Activated T-cell treated with anti-CD3 and anti-CD28 coated beads, Interleukin-2, amount 50 U/mL, for 24 hours (primary cell): ENCODE measurements at places on chromosomes 1 and 21.

GRCh38 chr1:223033658-223034057, 109.4 kb downstream of the TLR5 start:
- no peak for DNase-seq

DNA sequence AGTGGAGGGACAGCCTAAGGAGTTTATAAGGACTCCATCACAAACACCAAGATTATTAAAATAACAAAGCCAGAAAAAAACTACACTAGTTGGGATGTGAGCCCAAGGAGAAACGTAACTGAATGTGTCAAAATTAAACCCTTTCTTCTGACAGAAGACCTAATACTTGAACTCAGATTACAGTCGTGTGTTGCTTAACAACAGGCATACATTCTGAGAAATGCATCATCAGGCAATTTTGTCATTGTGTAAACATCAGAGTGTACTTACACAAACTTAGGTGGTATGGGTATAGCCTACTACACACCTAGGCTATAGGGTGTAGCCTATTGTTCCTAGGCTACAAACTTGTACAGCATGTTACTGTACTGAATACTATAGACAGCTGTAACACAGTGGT, 23.4 kb downstream of the DSTYK start:
- DNase-seq = no peak

GRCh38 chr1:12296623-12297022, 66.8 kb downstream of the VPS13D start:
- DNase-seq = no peak

DNA sequence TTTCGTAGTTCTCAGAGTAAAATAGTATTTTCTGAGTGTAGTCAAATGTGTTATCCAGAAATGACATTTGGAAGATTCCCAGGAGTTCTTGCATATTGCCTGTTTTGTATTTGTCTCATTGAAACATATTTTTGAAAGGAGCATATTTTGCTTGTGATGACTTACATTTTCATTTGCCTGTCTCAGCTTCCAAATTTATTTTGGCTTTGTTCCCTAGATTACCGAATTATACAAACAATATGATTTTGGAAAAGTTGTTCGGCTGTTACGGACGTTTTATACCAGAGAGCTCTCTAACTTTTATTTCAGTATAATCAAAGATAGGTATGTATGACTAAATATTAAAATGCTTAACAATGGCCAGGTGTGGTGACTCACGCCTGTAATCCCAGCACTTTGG, 46.0 kb downstream of the IARS2 start:
- no peak for DNase-seq

DNA sequence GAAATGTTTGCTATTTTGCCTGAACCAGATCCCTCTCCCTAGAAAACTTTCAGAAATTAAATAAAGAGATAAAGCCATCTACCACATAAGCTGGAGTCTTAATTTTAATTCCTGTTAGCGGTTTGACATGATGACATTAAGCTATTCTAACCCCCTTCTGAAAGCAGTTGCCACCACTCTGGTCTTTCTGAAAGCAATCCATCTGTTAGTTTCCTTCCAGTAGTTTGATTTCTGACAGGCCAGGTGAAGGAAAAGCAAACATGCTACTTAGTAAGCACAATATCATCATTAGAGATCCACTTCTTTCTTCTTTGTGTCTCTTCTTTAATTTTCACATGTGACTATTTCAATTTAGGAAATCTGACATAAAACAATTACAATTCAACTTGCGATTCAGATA, 39.9 kb downstream of the RGL1 start:
- no peak for DNase-seq

- no peak for DNase-seq
Measured at GRCh38 chr21:29166323-29166722, 35.9 kb downstream of the MAP3K7CL start.

DNA sequence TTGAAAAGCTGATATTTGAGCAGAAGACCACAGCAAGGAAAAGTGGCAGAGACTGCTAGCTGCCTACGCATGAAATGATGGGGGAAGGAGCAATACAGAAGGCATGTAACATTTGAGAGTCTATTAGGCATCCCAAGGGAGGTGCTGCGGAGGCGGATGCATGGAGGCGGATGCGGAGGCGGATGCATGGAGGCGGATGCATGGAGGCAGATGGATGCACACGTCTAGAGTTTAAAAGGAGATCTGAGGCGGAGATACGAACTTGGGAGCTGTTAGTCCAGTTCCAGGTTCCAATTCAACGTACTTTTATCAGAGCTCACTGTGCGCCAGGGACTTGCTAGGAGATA, 744 bp upstream of the DDX20 start:
- no peak for DNase-seq
